ENCODE measurements at places on chromosomes 2 and 18. TPM values are rescaled to one million over a fixed set of nuclear protein-coding genes. Genes with fewer than 3 reads are reported as not detected.

The SERPINB11 gene
- not detected for total RNA-seq

DNA sequence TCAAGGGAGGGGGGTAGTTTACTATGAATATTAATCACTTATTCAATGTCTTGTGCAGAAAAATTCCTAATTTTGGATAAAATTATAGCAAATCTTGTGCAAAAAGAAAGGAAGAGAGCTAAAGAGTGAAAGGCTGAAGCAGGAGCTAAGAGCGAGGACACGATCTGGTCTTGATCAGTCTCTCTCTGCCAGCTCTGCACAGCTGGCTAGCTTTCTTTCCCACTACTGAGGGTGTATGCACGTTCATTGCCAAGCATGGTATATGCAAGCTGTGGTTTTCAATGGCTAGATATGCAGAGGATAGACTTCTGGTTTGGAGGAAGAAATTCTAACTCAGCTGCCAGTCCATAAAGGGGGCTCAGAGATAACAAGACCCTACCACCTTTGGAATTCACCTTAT, 297.3 kb downstream of the CYRIA start:
- DNase-seq = no peak

GRCh38 chr2:142874293-142874814, 3.1 kb upstream of the KYNU start:
- no peak for DNase-seq

DNA sequence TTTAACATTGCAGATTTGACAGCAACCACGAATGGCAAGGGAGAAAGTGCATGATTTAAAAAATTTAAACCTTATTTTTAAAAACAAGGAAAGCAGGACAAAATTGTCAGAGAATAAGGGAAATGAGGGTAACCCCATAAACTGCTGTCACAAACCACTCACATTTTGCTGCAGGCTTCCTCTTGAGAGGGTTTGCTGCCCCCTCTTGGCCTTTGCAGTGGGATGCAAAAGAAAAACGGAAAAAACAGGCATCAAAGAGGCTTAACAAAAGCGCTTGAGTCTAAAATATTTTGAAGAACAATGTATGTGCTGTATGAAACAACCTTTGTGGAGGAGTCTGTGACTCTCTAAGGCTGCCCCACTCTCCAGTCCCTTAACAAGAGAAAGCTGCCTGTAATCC, 91.6 kb downstream of the TMX3 start:
- peak; percentile 48 for DNase-seq

The SEMA4F gene
- 7.4 TPM for total RNA-seq

The COMMD1 gene
- 36.1 TPM for total RNA-seq

DNA sequence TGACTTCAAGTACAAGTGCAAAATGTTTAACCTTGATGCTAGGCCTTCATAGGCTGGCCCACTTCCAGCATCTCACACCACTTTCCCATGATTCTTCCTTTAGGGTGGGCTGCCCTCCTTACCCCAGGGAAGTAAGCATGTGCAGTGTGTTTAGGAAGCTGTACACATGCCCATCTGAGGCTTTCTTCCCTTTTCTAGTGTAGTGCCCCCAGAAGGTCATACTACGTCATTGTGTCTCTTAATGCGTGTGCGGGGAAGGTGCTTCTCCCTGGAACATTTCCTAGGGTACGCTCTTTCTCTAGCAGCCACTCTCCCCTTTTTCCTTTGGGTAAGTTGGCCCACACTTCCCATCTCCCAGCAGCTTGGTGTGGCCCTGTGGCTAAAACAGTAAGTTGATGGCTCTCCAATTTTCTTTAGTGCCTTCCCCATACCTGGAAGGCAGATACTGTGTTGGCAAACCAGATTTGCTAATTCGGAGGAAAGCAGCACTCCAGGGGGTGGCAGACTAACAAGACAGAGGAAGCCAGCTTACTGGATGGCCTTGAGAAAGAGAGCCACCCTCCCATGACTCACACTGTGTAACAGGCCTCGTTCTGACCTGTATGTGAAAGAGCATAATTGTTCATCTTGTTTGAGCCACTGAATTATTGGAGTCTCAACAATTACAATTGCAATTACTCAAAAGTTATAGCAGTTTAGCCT, 1.1 kb upstream of the SULT6B1 start:
- peak; percentile 22 for DNase-seq

Data from activated CD4-positive, alpha-beta T cell treated with anti-CD3 and anti-CD28 coated beads for 36 hours (primary cell).